Left ventricle myocardium superior (tissue), 1 donor: ENCODE measurements at places on chromosomes 7 and 10. TPM values are rescaled to one million over a fixed set of nuclear protein-coding genes. Genes with fewer than 3 reads are reported as not detected.

GRCh38 chr7:97342512-97342911 lies 225.0 kb downstream of the SDHAF3 start:
- no peak for DNase-seq

GRCh38 chr7:143016996-143017395 lies 9.9 kb downstream of the OR9A2 start:
- DNase-seq: no peak

- no peak for DNase-seq
Observed at GRCh38 chr10:83373671-83374070, 765.6 kb upstream of the GHITM start.

- no peak for DNase-seq
Observed at GRCh38 chr7:157295338-157295737, 41.5 kb upstream of the DNAJB6 start.

DNA sequence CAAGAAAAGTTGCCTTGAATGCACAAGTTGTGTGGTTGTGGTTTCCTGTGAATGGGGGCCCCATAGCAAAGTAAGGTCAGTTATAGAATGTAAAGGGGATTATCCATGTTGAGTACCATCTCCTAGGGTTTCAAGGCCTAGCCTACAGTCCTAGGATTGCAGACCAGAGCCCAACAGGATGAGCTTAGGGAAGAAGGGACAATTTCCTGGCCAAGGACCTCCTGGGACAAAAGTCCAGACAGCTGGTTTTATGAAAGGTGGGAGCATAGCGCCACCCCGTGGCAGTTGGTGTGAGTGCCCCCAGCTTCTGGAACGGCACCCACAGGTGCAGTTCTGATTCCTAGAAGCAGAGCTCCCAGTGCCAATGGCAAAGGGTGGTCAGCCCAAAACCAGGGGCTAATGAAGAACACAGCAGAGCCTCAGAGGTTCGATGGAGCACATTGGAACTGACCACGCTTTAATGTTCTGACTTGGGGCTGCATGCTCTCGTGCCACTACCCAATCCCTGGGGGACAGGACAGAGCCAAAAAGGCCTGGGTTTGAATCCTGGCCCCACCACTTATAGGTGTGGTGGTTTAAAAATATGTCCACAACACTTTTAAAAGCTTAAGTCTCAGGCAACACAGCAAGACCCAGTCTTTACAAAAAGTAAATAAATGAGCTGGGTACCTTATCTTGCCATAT lies 25.8 kb upstream of the TMEM120A start:
- peak; percentile 88 for DNase-seq

GRCh38 chr10:75544993-75545706 lies 113.7 kb downstream of the LRMDA start:
- DNase-seq: no peak

KCNIP2 gene
- total RNA-seq: 568 TPM

CDHR3 gene
- 0.89 TPM for total RNA-seq
